ENCODE measurements at places on chromosomes 11 and 22.

DNA sequence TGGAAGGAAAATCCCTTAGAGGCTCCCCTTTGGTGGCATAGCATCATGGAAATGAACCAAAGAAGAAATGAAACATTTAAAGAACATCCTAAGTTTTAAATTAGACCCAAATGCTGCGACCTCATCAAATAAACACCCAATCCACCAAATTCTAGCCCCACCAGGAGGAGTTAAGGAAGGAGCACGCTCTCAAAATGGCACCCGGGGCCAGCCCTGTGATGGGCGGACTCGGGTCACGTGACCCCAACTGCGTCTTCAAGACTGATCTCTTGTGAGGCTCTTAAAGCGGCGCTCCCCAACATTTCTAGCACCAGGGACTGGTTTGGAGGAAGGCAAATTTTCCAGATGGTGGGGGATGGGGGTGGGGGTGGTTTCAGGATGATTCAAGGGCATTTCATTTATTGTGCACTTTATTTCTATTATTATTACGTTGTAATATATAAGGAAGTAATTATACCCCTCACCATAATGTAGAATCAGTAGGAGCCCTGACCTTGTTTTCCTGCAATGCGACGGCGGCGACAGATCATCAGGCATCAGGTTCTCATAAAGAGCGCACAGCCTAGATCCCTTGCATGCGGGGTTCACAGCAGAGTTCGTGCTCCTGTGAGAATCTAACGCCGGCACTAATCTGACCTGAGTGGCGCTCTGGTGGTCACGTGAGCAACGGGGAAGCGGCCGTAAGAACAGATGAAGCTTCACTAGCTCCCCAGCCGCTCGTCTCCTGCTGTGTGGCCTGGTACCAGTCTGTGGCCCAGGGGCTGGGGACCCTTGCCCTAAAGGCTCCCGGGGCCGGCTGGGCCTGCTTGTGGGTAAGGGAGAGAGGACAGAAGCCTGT lies 90.6 kb upstream of the SLC22A12 start:
- DNase-seq = no peak

- no peak for DNase-seq
Measured at GRCh38 chr11:120146413-120147093, 8.6 kb upstream of the TRIM29 start.

DNA sequence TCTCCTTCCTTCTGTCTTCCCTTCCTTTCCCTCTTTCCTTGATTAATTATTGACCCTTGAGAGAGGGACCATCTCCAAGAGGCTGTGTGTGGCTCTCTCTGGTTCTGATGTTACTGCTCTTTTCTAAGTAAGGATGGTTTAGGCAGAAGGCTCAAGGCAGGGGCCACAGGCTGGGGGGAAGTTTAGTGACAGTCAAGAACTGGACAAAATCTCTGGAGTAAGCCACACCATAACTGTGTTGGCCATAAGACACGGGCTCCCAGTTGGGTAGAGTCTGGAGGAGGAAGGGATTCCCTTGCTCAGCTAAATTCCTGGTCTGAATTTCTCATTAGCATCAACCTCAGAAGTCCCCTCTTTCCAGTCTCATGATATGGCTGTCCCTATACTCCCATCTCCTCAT lies 74.7 kb downstream of the BUD13 start:
- no peak for DNase-seq

- no peak for DNase-seq
Measured at GRCh38 chr22:35219012-35219411, 38.3 kb upstream of the HMGXB4 start.

DNA sequence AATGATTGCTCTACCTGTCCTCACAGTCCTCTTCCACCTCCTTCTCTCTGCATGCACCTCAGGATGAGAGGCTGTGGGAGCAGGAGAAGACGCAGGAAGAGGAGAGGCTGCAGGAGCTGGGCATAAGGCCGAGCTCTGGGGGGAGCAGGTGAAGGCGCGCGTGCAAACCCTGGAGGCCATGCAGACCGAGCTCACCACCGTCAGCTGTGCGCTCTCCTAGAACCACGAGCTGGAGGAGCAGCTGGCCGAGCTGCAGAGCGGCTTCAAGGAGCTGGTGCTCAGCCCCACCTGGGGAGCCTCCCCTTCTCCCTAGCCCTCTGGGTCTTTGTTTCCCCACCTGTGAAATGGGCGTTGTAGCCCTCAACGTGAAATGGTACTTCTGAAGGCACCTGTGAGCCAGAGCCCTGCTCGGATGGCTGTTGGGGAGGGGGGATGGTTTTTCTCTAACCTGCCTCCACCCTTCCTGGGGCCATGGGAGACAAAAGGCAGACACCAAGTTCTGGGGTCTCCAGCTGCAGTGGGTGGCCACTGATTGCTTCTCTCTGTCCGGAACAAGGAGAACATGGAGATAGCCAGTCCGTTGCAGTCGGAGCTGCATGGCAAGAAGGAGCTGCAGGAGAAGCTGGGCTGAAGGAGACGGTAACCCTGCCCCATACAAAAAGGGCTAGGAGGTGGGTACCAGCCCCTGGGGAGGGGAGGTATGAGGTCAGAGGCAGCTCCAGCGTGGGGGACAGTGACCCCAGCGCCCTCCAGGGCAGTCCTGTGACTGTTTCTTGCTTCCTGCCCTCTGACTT lies 65.2 kb upstream of the A4GALT start:
- DNase-seq = no peak

DNA sequence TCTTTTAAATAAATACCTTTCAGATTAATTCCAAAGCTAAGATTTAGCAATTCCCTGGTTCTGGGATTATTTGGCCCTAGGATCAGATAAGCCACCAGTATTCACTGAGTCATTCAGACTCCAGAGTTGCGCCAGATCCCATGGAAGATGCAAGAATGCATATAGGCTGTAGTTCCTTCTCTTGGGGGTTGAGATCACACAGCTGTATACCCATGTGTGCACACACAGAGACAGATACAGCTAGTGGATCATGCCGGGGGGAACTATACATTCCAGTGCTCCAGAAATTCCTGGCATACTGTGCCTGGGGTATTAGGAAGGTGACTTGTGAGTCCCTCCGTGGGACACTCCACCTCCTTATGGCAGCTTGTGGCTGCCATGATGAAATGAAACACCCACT lies 75.4 kb downstream of the ZBTB16 start:
- DNase-seq = no peak

DNA sequence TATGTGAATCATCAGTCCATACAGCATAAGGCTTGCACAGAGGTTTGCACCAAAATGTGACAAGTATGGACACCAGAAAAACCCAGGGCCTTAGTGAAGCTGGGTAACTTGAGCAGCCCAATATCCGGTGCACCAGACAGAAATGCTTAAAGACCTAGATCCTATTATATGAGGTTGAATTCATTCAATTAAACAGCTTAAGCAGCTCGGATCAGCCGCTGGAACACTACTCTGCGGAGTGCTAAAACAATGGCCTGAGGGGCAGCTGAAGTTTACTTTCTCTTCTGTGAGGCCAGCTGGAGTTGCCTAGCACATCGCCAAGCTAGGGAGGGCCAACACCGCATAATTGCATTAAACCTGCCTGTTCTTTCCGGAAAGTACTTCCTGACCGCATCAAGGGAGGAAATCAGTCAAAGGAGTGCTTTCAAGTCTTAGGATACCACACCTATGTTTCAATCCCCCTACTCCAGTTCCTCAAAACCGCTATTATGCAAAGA lies 17.0 kb upstream of the FAM181B start:
- no peak for DNase-seq

GRCh38 chr22:44103735-44104480 lies 76.8 kb upstream of the PARVG start:
- no peak for DNase-seq

- no peak for DNase-seq
Measured at GRCh38 chr11:44437122-44437521, 127.2 kb upstream of the ALX4 start.

- DNase-seq = no peak
Measured at GRCh38 chr11:78846269-78846668, 271.6 kb upstream of the NARS2 start.

DNA sequence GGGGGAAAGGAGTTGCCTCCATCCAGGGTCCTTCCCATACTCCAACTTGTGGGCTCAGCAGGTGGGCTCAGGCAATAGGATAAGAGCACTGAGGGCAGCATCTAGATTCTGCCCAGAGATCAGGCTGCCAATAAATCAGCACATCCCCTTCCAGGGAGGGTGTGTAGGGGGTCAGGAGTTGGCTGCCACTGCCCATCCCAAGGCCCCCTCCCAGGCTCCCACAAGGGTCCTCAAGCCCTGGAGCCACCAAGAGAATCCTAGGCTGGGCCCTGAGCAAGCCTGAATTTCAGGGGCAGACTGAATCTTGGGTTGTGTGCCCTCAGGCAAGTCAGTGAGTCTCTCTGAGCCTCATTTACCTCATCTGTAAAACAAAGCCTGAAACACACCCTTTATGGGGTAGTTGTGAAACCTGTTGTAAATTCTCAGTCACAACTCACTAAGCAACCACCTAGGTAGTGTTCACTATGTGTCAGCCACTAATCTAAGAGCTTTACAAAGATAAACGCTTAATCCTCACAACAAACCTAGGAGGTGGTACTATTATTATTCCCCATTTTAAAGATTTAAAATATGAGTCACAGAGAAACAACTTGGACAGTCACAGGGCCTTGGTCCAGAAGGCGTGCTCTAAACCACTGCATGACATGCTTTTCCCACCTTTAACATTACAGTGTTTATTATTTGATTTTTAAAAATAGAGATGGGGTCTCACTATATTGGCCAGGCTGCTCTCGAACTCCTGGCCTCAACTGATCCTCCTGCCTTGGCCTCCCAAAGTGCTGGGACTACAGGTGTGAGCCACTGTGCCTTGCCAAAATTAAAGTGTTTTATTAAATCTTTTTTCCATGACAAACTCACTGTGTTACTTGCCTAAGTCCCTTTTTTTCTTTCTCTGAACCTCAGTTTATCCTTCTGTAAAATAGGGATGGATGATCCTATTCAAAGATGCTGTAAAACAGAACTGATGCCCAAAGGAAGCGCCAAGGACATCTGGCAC lies 36.2 kb downstream of the LMO1 start:
- no peak for DNase-seq

- no peak for DNase-seq
Measured at GRCh38 chr11:117818041-117818873, 6.3 kb downstream of the FXYD2 start.

- DNase-seq = no peak
Measured at GRCh38 chr11:123299721-123300120, 104.7 kb upstream of the CLMP start.

DNA sequence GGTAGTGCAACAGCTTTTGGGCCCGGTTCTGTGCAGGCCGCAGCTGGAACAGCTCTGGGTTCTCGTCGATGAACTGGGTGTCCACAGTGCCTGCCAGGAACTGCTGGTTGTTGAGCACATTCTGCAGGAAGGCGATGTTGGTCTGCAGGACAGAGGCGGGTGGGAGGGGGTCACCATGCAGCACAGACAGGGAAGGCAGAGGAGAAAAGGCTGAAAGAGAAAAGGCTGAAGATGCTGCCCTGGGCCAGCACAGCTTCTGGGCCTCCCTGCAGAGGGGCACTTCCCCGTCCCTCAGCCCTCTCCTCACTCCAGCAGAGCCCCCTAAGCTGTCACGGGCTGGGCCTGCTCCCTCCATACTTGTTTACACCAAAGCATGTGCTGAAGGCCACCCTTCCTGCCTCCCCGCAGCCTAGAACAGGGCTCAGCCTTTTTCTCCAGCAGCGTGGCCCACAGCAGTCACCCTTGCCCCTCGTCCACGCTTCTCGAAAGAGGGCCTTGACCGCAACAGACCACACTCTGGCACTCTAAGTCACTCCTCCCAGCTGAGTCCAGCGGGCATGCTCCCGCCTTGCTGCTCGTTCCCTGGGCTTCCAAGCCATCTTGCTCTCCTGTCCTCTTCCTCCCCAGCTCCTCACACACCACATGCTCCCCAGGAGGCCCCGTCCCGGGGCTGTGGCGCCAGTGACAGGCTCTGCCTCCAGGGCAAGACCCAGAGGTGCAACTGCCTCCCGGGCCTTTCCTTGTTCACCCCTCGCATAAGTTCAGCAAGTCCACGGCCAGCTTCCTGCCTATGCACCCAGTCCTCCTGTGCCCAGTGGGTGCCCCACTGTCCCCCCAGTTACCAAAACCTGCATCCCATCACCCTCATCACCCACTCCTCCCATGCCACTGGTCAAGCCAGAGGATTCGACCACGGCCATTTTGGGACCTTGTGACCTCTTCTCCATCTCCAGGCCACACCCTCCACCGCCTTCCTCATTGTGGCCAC lies 3.3 kb upstream of the LRFN4 start:
- no peak for DNase-seq

GRCh38 chr11:117713538-117713991 lies 83.5 kb downstream of the DSCAML1 start:
- no peak for DNase-seq

- DNase-seq = no peak
Measured at GRCh38 chr22:19242699-19243098, 48.8 kb downstream of the CLTCL1 start.

- DNase-seq = no peak
Measured at GRCh38 chr22:50329236-50329635, 2.4 kb upstream of the DENND6B start.

All from stimulated activated CD8-positive, alpha-beta memory T cell treated with anti-CD3 and anti-CD28 coated beads, Interleukin-4, amount 100 ng/mL, for 1 hour (primary cell).